ENCODE measurements at places on chromosomes 3 and 15.
A peak's percentile ranks its signal among the peaks of the same experiment; 100 is the strongest.

- no peak for DNase-seq
Observed at GRCh38 chr3:160286231-160286630, 61.0 kb downstream of the C3orf80 start.

GRCh38 chr15:82873000-82873680, 63.7 kb downstream of the WHAMM start:
- DNase-seq: no peak

DNA sequence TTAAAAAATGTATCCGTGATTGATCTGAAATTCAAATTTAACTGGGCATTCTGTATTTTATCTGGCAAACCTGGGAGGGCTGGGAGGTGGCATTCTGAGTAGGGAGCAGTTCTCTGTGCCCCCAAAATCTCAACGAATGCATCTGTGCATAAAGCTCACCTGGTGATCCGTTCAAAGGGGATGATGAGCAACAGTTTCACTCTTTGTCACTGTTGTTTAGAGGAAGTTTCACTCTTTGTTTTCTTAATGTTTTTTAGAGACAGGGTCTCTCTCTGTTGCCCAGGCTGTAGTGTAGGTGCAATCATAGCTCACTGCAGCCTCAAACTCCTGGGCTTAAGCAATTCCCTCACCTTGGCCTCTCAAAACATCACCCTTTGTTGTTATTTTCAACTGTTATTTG, 186.7 kb downstream of the SSR3 start:
- DNase-seq: no peak

DNA sequence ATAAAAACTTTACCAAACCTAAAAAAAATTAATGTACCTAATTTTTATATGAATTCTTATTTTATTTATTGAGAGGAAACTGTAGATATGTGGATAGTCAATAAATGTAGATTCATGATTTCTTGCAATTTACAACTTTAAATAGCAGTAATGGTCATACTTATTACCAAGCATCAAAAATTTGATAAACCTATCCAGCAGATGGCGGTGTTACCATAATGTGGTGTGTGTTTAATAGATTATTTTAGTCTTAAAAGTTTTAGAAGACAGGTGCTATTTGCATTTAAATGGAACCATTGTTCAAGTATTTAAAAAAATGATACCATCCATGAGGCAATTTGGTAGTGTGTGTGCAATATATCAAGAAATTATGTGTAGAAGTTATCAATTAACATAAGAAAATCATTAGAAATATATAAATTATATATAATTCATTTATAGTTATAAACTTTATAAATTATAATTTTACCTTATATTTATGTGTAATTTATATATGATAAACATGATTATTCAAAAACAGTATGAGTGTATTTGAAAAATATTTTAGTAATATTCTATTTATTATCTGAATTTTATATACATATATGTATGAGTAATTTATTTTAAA, 176.0 kb upstream of the BCHE start:
- no peak for DNase-seq

GRCh38 chr3:154310840-154311239, 13.4 kb downstream of the DHX36 start:
- no peak for DNase-seq

DNA sequence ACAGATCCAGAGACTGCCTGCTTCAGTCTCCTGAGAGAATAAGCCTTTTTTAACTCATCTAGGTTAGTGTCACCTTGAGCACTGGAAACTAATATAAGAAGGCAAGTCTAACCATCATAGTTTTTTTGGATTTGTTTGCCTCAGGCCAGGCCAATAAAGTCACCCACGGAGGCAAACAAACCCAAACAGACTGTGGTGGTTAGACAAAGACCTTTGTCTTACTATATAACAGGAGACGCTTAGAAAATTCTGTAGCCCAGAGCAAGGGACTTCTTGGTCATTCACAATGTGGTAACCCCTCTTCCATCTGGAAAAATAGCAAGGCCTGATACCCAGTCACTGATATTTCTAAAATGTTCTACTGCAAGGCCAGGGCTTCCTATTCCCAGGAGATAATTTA, 45.3 kb upstream of the PPP2R3A start:
- no peak for DNase-seq

DNA sequence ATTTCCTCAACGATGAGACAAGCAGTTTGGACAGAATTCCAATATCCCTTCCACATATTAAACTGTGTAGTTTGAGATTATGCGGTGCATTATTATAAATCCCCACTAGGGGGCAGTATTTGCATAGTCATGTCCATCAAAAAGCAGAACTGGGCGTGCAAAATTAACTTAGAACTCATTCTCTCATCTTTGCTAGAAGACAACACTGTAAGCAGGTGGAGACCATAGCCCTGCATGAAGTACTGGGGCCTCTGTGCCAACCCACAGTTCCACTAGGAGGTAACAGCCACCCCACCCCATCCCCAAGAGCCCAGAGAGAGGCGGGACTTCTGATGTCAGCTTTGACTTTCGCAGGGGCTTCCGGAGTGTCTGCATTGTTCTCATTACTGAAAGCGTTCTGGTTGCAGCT, 106.6 kb upstream of the TMC3 start:
- DNase-seq: peak; percentile 51

- no peak for DNase-seq
Observed at GRCh38 chr3:130757611-130758150, 11.1 kb upstream of the PIK3R4 start.

DNA sequence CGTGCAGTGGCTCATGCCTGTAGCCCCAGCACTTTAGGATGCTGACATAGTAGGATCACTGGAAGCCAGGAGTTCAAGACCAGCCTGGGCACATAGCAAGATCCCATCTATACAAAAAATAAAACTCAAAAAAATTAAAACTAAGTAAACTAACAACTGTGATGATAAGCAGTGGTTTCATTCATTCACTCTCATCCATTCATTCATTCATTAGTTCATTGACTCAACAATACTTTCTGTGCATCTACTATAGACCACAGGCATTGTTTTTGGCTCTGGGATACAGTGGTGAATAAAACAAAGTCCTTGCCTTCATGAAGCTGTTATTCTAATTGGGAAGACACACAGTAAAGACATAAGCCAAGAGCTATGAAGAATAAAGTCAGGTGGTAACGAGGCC, 7.5 kb upstream of the TMEM212 start:
- no peak for DNase-seq

GRCh38 chr3:142595581-142595950, 627 bp upstream of the PLS1 start:
- DNase-seq: peak; percentile 63
